ENCODE measurements at places on chromosomes 12 and 14.

GRCh38 chr14:30267141-30267540 is 291.8 kb upstream of the G2E3 start:
- DNase-seq, result peak; percentile 62

- DNase-seq, result no peak
Measured at GRCh38 chr12:128961308-128961902, 108.1 kb downstream of the GLT1D1 start.

GRCh38 chr12:510071-510825 is 50.5 kb downstream of the B4GALNT3 start:
- no peak for DNase-seq

DNA sequence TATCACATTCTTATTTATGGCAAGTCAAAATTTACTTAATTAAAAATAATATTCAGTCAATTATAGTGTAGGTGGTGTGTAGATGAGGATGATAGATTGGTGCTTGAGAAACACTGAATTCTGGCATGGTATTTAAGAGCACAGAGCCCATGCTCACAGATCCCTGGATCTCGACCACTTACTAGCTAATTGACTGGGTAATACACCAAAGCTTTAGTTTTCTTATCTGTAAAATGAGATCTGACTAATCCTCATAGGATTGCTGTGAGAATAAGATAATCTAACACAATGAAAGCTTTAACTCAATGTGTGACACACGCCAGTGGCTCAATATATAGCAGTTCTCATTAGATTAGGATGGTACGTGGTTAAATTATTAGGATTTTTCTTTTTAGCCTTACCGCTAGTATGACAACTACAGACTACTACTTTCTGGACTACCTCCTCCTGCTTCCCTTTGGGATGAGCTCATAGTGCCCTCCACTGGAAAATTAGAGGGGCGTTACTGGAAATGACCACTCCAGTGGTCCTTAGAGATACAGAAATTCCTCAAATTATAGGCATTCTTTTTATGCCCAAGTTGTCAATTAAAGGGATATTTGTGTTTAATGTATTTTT is 482.8 kb upstream of the TBX3 start:
- DNase-seq, result peak; percentile 75

- DNase-seq, result no peak
Measured at GRCh38 chr14:79706382-79706781, 504.9 kb downstream of the DIO2 start.

- no peak for DNase-seq
Measured at GRCh38 chr12:94173660-94174265, 25.4 kb downstream of the PLXNC1 start.

DNA sequence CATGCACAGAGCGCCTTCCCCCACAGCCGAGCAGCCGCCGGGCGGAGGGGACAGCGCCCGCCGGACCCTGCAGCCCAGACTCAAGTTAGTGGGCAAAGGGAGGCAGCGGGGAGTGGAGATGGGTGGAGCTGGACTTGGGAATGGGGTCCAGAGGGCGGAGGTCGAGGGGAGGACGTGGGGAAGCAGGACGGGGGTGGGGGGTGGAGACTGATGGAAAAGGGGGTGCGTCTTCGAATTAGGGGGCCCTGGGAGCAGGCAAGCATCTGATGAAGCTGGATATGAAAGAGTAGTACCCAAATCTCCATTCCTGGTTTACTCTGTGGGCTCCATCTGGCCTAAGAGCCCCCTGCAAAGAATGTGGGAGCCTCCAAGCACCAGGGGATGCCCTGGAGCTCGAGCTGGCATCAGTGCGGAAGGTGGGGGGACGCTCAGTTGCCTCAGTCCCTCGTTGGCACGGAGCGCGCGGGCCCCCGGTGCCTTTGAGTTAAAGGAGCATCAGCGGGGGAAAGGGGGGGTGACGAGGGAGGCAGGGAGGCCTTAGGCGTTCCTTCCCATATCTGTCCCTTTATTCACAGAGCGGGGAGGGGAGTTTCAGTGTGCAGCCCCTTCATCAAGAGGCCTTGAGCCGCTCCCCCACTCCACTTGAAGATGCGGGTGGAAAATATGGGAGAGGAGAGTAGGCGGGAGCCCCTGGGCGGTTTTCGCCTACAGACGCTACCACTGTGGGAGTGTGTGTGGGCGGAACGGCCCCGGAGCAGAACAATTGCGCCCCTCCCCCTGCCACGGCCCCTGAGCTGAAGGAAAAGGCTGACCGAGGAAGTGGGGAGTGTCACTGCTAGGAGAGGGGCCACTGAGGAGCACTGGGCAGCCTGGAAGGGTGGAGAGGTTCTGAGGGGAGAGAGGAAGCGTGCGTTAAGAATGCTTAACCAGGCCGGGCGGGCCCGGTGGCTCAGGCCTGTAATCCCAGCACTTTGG is 644 bp downstream of the NAB2 start:
- DNase-seq, result peak; percentile 57

DNA sequence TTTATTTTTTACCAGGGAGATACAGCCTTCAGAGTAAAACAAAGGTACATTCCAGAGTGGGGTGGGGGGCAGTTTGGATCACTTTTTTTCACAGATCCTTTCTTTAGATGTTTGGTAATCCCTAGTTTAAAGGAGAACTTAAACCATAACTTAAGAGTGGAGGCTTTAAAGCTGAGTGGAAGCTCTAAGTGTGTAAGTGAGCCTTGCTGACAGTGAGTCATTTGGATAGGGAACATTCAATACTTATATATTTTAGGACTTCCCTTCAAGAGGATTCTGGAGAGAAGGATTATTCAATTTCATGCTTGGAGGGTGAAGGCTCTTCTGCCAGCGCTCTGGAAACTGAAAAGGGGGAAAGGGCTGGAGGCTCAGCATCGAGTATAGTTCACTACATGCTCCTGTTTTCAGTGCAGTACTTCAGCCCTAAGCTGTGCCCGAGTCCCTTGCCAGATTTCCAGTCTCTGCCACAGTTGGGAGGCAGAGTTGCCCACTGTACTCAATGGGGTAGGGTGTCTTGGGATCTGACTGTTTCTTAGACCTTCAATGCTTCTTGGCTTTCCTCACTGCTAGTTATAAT is 8.4 kb downstream of the PRKAG1 start:
- DNase-seq, result peak; percentile 13

- no peak for DNase-seq
Measured at GRCh38 chr12:124191024-124191359, 103.9 kb upstream of the RFLNA start.

DNA sequence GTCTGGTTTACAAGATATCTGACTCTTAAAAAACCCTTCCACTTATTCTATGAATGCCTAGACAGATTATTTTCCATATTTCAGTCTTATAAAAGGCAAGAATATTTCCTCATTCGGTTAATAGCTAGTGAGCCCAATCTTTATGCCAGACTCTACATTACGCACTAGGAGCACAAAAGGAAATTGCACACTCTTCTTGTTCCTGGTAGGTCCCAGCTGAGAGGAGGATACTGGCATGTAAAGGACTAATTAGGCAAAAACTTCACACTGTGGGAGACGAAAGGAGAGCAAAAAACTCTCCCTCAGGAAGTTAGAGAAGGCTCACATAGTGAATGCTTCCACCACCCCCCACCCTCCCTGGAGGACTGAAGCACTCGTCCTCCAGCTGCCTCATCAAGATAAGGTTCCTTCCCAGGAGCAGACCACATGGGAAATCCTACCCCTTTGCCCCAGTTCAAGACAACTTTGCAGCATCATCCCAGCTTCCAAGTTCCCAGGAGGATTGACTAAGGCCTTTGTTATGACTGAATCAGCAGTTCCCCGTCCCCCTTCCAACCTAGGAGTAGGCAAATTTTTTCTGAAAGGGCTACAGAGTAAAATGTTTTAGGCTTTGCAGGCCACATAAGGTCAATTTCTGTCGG is 14.5 kb downstream of the CAPZA3 start:
- peak; percentile 94 for DNase-seq

GRCh38 chr12:71449373-71450070 is 9.9 kb downstream of the LGR5 start:
- no peak for DNase-seq

- DNase-seq, result peak; percentile 64
Measured at GRCh38 chr12:13864081-13864673, 117.2 kb downstream of the GRIN2B start.

All from fibroblast of lung (primary cell).